ENCODE measurements at places on chromosomes 6 and 20.

DNA sequence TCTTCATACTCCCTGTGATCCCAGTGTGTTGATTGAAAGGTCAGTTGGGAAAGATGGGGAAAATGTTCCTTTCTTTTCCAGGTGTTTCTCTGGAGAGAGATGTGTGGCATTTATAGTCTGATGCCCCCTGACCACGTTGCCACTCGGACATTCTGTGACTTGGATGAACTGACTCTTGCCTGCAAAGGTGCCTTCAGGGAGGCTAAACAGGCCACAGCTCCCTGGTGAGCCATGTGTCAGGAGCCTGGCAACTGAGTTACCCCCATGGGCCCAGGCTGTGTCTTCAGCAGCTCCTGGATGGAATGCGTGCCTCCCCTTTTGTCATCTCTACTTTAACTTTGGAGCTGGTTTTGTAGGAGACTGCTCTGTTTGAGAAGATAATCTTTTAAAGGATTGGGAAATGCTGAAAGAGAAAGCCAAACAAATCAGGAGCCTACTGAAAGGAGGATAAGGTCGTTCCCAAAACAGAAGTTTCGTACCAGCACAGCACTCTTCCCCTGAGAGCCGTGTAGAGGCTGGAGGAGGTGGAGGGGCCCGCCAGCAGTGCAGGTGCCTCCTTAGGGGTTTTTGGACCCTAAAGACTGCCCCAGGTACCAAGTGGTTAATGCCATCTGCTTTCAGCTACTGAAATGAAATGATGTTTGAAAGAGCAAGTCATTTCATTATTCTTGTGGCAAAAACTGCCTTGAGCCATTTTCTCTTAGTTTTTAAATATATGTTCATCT, 322.8 kb downstream of the ZFAND3 start:
- no peak for DNase-seq

- DNase-seq = no peak
Observed at GRCh38 chr6:154868143-154868594, 126.9 kb upstream of the TIAM2 start.

DNA sequence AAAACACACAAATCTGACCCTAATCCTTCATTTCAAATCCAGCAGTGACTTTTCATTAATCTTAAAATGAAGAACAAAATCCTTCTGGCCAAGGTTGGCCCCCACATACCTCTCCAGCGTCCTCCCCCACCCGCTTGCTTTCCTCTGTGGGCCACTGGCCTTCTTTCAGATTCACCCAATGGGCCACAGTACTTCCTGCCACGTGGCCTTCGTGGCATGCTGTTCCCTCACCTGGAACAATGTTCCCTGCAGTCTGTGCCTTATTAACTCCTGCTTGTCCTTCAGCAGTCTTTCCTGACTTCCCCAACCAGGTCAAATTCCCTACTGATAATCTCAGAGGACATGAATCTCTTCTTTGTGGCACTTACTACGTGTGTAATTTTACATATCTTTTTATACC, 5.3 kb upstream of the GTF2H4 start:
- no peak for DNase-seq

DNA sequence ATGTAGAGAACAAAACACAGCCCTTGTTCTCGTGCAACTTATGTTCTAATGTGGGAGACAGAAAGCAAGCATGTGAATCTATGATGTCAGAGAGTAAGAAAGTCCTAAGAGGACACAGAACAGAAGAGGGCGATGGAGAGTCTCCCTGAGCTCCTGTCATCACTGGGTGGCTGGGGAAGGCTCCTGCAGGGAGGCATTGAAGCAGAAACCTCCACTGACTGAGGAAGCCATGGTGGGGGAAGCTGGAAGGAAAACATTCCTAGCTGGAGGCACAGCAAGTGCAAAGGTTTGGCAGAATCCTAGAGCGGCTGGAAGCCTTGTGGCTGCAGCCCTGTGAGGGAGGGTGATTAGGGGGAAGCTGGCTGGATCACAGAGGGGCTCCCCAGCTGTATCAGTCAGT, 248.0 kb downstream of the CDH26 start:
- DNase-seq = no peak

DNA sequence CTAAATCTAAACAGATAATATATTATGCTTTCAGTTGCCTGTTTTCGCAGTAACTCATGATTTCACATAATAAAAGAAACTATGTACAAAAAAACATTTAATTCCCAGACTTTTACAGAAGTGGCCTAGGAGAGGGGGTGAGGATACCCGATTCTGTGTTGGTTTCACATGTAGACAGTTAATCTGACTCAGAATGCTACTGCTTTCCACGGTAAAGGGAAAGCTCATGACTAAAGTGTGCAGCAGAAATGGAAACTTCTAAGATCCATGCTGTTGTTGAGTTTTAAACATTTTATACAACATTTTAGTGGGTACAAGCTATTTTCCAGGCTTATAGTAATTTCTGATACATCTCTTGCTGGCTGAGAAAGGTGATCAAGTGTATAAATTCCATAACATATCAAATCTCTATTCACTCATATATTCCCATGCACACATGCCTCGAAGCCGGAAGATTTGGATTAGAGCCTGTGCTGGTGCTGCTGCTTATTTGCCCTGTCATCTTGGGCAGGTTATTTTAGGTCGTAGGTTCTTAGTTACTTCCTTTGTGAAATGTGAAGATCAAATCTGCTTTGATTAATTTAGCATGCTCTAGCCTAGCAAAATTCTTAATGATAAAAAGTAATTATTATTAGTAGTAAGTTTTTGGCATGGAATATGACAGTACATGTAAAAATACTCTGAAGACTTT, 896.7 kb upstream of the MAP3K7 start:
- DNase-seq = no peak
